ENCODE measurements at places on chromosomes 13 and 19.

GRCh38 chr19:43495082-43495481, 9.5 kb downstream of the PHLDB3 start:
- no peak for DNase-seq

GRCh38 chr13:74449811-74450524, 315.8 kb upstream of the KLF12 start:
- no peak for DNase-seq

DNA sequence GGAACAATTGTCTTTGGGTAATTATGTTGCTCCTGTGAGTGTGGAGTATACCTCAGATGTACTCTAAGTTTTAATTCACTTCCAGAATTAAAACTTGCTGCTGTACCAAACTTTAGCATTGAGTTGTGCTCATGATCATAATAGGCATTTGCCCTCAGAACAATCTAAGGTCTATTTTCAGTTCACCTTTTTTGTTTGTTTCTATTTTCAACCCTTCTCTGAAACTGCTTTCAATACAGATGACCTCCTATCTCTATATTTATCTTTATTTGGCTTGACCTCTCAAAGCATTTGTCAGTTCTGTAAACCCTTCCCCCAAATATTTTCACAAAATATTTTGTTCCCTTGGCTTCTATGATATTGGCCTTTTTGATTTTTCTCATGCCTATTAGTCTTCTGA, 873.0 kb downstream of the OLFM4 start:
- no peak for DNase-seq

- DNase-seq, result no peak
Measured at GRCh38 chr13:50403311-50403710, 388.1 kb downstream of the KCNRG start.

DNA sequence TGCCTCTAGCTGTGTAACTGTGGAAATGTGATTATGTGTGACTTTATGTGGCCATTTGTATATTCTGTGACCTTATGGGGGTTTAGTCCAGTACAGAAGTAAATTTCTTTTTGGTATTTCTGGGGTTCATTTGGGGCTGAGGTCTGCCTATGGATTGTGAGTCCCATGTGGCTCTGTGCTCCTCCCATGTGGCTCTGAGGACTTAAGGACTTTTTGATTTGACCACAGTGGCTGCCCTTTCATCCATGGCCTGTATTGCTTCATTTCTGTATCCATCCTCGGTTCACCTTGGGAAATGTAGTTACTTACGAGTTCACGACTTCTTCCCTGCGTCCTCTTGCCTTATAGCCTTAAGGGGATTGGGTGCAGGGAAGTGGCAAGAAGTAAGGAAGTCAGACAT, 1.0 kb downstream of the ZNF420 start:
- DNase-seq, result no peak

DNA sequence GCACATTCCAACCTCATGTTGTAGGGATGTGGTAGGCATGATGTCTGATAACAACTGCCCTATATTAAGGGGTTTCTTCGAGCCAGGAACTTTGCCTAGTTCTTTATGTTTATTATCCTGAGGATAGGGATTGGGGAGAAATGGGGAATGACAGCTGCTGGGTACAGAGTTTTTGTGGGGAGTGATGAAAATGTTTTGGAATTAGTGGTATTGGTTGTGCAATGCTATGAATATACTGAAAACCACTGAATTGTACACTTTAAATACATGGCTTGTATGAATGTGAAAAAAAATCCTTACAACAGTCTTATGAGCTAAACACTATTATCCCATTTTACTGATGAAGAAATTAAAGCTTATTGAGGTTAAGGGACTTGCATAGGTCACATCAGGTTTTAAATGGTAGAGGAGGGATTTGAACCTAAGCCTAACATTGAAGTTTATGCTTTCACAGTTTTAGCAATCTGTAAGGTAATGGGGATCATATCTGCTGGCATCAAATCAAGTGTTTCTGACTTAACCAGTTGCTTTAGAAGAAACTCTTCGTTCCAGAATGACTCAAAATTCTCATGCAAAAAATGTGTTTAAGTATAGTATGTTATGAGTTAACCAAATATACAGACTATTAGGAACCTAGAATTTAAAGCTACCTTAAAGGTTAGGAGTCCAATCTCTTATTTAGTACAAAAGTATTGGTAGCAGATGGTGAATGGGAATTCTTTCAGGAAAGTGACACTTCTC, 61.4 kb downstream of the ERCC5 start:
- DNase-seq, result no peak

GRCh38 chr13:63011996-63012395, 1596.3 kb upstream of the PCDH20 start:
- no peak for DNase-seq

DNA sequence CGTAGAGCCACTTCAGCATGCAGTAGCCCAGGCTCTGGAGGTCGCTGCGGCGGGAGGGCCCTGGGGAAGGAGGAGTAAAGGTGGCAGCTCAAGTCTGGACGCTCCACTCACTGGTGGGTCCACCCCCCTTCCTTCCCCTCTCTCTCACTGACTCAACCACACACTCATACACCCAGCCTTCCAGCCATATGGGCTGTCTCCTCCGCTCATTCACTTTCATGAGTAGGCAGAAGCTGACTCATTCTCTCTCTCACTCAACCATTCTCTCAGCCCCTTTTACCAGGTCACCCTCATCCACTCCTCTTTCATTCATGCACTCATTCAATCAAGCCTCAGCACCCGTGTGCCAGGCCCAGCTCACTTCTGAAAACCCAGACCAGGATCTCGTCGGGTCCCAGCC, 27.5 kb upstream of the SIGLEC11 start:
- DNase-seq, result no peak

DNA sequence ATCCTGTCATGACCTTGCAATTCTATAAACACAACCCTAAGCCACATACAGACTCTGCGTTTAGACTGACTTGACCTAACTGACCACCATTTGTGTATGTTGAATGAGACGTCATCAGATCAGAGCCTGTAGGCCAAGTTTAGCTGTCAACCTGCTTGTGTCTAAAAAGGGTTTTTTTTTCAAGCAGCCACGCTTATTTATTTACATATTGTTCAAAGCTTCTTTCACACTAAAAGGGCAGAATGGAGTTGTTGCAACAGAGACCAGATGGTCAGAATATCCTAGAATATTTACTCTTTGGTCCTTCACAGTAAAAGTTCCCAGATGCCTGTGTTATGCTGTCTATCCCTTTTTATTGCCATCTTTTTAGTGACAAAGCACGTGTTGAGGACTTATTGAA, 307.7 kb upstream of the SLC10A2 start:
- no peak for DNase-seq

DNA sequence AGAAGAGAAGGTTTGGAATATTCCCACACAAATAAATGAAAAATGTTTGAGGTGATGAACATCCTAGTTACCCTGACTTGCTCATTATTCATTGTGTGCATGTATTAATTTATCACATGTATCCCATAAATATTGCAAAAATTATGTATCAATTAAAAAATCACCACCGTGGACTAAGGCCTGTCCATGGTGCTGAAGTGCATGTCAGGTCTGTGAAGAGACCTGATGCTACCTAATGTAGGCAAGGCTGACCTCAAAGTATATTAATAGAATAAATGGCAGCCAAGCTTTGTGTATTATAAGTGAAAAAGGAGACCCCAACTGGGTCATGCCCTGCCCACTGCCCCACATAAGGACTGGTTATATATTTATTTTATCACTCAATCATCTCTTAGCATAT, 34.4 kb upstream of the ZNF835 start:
- no peak for DNase-seq

- DNase-seq, result no peak
Measured at GRCh38 chr13:21557995-21558394, 46.0 kb downstream of the MICU2 start.

DNA sequence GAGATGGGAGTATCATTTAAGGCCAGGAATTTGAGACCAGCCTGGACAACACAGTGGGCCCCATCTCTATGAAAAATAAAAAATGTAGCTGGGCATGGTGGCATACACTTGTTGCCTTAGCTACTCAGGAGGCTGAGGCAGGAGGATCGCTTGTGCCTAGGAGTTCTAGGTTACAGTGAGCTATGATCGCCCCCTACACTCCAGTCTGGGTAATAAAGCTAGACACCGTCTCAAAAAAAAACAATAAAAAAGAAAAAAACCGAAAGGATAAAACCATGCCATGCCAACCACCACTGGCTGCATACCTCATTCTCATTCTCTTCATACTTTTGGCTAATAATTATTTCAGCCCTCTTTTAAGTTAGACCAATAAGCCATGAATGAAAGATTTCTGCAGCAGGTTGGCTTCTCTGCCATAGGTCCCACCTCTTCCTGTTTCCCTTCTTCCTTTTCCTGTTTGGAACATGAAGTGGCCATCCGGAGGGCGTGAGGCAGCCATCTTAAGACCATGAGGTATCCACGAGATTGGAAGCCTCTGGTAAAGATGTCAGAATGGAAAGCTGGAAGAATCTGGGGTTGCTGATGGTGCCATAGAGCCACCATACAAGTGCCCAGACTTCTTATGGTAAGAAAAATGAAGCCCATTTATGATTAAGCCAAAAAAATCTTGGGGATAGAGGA, 171.3 kb downstream of the CACNA1A start:
- DNase-seq, result no peak

- DNase-seq, result peak; percentile 98
Measured at GRCh38 chr19:46634045-46634655, 1.9 kb downstream of the GNG8 start.

GRCh38 chr19:1274852-1275259, 474 bp upstream of the FAM174C start:
- DNase-seq, result peak; percentile 24

DNA sequence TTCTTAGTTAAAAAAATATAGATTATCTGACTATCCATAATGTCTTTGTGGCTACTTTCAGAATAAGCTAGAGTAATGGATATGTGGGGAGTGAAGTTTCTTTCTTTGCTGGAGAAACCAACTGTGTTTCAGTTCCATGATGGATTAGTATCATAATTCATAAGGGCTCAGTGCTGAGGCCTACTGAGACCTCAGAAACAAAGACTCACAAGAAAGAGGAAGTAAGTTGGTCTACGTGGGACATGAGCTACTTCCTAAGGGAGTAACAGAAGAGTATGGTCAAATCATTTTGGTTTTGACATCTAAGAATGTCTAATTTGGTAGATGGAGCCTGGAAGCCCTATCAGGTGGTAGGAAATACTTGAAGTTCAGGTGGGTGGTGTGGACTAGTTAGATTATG, 99.0 kb upstream of the HTR2A start:
- no peak for DNase-seq

DNA sequence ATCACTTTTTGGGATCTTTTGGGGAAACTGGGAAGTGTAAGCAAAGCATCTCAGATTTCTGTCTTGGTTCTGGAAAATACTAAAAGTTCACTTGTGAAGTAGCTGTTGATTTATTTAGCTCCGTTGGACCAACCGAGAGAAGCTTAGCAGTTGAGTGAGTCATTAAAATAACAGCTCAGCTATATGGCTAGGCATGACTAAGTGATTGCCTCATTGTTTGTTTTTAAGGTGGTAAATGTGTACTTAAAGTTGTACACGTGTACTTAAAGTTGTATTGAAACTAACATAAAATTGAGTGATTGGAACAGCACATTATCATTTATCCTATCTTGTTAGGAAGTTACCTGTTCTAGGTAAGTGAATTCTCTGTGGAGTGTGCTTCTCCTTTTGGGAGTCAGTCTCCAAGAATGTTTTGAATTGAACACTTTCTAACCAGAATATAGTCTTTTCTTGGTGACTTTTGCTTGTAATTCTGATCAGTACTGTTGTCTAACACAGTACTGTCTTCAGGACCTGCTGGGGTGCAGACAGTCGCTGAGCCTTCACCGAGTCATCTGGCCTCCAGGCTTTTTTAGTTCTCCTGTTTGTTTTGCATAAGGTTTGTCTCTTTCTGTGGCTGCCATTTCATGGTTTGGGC, 2.9 kb upstream of the DCUN1D2 start:
- no peak for DNase-seq

Measured in stimulated activated naive CD8-positive, alpha-beta T cell treated with anti-CD3 and anti-CD28 coated beads, Interleukin-15, Interleukin-2, amounts not matched to agents 100 U/mL and 50 U/mL, for 24 hours (primary cell).